Activated CD4-positive, alpha-beta T cell treated with anti-CD3 and anti-CD28 coated beads, Interleukin-2, amount 50 U/mL, for 4 hours (primary cell): ENCODE measurements at places on chromosomes 11 and 22.

GRCh38 chr11:36356201-36356600, 60.1 kb downstream of the PRR5L start:
- no peak for DNase-seq

- no peak for DNase-seq
Measured at GRCh38 chr22:39502789-39503409, 809 bp downstream of the MIEF1 start.

- DNase-seq: no peak
Measured at GRCh38 chr11:17976651-17977050, 36.2 kb downstream of the SERGEF start.

- no peak for DNase-seq
Measured at GRCh38 chr11:12693479-12694182, 19.4 kb downstream of the TEAD1 start.

DNA sequence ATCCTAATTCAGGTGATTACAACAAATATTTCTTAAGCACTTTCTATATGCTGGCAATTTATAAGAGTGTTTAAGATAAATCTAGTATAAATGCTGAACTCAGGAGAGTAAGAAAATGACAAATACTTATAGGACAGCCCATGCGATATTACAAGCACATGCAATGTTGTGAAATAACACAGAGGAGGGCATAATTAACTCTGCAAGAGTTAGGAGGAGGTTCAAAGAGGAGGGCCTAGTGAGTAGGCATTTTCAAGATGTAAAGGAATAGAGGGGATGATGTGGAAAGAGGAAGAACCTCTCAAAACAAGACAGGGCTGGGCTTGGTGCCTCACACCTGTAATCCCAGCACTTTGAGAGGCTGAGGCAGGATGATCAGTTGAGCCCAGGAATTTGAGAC, 37.1 kb upstream of the IL17RA start:
- no peak for DNase-seq

DNA sequence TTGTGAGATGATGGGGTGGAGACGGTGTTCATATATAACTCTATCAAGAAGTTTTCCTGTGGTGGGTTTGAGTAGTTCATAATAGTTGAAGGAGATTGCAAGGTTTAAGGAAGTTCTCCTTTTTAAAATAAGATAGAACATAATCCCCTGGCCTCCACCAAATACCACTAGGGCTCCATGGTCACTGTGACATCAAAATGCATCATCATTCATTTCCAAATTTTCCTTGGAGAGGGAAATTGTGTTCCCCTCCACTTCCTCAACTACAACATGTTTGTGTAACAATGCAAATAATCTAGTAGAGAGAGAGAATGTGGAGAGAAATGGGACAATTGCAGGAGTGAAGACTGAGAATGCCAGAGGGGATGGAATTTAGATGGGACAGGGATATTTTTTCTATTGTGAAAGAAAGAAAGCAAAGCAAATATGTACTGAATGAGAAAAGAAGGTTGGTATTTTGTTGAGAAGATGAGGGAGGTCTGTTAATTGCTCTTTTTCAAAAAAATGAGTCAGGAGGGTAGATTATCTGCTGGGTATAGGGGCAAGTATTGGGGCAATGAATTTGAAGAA, 33.4 kb upstream of the ZBED5 start:
- DNase-seq: no peak

DNA sequence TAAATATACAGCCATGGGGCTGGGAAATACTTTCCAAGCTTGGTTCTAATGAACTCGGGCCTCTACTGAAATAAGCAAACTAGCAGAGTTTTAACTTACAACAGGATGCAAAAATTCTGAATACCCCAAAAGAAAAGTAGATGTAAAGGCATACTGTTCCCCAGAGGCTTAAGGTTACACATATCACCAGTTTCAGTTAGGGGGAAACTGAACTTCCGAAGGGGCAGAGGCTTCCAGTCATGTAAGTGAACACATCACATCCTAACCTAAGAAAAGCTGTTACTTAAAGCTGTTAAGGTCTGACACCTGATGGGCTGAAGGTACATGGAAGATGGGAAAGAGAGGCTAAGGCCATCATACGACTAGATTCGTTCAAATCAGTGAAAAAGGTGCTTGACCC, 2.3 kb downstream of the GAB2 start:
- DNase-seq: no peak

- no peak for DNase-seq
Measured at GRCh38 chr11:68043349-68044144, 4.7 kb downstream of the TCIRG1 start.

GRCh38 chr11:101321222-101321621, 191.6 kb upstream of the PGR start:
- DNase-seq: no peak

DNA sequence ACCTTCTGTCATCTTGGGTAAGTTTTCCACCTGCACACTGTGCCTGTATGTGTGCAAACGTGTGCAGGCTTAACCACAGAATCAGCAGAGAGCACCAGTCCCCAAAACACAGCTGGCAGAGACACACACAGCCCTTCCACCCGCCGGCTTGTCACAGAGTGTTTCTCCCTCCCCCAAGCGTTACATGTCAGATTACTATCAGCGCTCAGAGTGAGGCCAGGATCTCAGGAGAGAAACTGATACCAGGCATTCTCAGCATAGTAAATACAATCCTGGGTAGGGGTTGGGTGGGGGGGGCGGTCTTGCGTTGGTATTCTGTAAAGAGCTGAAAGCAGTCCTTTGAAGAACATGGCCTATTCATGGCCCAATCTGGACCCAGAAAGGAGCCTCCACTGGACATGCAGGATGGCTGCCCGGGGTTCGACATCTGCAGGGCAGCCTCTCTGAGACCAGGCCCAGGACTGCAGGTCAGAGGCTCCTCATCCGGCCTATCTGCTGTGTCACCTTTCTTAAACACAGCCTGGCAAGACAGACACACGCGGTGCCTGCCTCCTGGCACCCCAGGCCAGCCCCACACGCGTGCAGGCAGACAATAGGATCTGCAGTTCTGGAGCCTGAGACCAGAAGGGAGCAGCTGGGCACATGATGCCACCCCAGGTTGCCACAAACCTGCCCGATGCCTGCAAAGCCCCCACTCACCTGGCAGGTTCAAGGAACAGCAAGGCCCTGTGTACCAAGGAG, 1.7 kb downstream of the OSBPL5 start:
- DNase-seq: no peak

- no peak for DNase-seq
Measured at GRCh38 chr11:1858154-1858553, 5.3 kb downstream of the LSP1 start.

DNA sequence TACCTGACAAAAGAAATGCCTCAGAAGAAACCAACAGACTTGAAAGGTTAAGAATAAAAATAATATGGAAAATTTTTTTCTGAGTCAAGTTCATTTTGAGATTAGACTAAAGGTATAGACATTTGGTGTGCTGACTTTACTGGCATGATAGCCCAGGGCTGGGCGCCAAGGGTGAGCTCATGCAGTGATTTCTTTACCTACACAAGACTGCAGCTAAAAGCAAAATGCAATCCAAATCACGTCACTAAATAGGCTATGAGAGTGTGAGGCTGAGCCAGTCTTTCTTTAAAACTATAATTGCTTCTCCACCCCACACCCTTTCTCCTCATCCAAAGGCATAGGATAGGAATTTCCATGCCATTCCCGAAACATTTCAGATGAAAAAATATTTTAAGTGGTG, 196.5 kb downstream of the FAM76B start:
- DNase-seq: no peak

GRCh38 chr11:34721646-34722045, 100.8 kb downstream of the EHF start:
- DNase-seq: no peak

DNA sequence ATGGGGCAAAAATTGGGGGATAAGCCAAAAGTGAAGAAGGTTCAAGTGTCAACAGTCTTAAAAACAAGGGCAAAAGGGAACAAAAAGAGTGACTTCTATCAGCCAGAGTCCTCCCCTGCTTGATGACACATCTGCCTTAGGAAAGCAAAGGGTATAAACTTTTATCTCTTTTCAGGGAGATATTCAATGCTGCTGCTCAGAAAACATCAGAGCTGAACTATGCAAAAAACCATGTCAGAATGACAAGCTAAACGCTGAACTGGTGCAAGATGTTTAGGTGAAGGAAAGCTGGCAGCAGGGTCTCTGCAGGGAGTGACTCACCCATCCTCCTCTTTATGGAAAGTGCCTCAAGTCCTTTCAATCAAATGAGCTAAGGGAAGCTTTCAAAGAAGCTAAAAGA, 24.7 kb downstream of the ALG9 start:
- no peak for DNase-seq

GRCh38 chr11:16169541-16169940, 186.8 kb downstream of the SOX6 start:
- DNase-seq: no peak

DNA sequence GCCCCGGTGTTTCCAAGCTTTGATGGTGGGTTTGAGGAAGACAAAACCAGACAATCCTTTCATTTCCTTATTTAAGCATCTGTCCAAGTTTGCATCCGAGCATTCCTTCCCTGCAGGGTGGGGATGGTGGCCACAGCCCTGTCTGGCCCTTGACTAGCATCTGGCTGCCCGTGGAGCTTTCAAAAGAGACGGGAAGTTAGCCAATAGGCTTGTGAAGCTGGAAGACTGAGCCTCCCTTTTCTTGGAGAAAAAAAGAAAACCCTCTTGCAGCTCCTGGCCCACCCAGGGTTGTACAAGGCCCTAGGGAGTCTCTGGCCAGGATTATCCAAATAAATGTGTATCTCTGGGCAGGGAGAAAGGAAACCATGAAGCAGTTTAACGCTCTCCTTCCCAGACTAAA, 60.6 kb downstream of the MICAL2 start:
- no peak for DNase-seq

GRCh38 chr11:36235750-36236149, 53.5 kb downstream of the COMMD9 start:
- no peak for DNase-seq

DNA sequence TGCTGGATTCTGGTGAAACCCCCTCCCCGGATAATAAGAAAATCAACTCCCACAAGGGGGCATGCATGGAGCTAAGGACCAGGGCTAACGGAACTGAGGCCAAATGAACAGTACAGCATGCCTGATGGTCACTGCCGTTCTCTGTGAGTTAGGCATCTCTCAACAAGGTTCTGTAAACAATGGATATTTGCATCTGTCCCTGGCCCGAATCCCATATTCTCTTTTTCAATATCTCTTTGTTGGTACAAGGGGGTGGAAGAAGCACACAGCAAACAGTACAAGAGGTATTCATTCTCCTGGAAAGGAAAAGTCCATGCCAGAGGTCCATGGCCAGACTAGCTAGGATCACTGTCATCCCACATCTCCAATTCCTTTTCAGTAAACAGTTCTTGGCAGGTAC, 32.2 kb upstream of the APOA1 start:
- no peak for DNase-seq

- no peak for DNase-seq
Measured at GRCh38 chr11:58068655-58069054, 37.9 kb downstream of the OR6Q1 start.

DNA sequence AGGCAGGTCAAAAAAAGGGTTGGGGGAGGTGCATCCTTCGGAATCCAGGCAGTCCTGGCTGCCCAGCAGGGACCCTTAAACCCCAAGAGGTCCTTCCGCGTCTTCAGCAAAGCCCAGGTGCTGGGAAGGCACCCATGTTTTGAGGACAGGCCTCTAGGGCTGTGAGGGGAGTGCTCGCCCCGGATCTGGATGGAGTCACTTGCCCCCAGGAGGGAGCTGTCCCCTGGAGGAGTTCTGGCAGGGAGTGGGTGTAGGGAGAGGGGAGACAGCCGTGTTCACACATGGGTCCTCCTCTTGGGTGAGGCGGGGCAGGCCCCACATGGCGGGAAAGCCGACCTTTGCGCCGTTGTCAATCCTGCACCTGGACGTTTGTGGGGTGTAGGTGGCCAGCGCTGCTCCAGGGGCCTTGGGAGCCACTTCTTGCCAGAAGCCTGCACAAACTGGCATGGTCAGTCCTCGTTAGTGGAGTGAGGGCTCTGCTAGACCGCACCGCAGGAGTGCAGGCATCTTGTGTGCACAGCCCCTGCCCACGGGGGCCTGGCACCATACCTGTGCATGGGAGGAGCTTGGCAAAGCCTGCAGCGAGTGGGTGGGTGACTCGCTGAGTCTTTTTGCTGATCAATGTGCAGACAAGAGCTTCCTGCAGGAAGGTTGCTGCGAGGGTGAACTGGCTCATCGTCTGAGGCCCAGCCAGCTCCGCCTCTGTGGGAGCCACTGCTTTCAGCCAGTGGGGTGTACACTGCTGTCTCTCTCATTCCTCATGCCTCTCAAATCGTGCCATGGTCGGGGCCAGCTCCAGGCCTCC, 16.0 kb downstream of the PPIL2 start:
- no peak for DNase-seq

DNA sequence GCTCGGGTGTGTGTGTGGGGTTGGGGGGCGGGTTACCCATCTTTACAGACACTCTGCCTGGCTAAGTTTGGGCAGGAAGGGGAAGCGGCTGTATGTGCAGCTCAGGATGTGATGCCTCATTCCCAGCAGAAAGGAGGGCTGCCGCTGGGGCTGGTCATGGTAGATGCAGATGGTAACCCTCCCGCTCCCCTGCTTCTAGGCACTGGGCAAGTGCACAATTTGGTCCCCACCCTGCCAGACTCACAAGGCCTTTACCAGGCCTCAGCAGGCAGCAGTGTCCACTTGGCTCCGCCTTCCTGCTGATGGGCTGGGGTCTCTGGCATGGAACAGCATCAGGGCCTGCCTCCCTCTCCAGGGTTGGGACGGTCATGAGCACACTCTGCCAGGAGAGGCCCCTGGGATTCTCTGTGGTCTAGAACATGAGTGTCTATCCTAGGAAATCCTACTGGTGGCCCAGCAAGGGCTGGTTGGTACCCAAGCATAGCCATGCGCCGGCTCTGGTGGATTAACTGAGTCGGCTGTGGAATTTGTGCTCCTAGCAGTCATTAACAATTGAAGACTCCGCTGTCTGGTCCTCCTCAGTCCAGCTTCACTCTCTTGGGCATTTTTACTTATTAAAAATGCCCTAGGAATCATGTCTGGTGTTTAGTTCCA, 4.2 kb downstream of the LMO1 start:
- DNase-seq: no peak

DNA sequence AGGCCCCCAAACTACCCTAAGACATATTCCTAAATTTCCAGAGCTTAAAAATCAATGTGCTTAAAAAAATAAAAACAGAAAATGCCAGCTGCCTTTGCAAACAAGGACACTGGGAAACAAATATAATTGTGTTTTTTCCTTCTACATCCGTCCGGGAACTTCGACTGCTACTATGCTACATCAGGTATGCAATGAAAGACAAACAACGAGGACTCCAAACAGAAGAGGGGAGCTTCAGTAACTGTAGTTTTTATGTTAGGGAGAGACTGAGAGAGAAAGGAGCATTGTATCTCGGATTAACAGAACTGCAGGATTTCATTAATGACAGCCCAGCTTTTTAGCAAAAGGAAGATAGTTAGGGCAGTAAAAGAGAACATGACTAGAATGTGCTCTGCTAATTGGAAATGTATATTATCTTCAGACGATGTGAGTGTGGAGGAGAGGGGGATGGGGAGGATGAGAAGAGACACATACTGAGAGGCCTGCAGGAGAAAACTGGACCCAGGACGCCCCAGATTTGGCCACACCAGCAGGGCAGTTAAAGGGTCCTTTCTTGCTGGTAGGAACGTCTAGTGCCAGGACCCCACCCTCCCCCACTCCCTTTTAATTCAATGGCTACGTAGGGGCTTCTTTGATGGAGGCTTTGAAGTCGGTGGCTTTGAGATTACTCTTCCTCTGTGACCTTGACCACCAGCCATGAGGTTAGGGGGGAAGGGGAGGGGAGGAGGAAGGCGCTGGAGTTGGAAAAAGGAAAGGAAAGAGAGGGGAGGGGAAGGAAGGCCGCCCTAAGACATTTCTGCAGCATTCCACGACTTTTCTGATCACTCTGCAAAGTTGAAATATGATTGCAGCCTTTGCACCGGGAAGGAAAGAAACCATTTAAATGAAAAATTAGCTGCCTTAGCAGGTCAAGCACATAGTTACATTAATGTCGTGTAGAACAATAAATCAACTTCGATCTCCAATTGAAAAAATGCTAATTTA, 187.1 kb downstream of the BLID start:
- DNase-seq: no peak
